ENCODE measurements at places on chromosomes 5 and 9.

GRCh38 chr9:105291938-105292337 lies 47.5 kb downstream of the SLC44A1 start:
- peaks cover 9% of the 10 kb centered on the region for H3K4me1 ChIP-seq
- H3K36me3 ChIP-seq, result peaks cover 2% of the 10 kb centered on the region
- H3K27me3 ChIP-seq, result peaks cover 7% of the 10 kb centered on the region
- no peak overlapping the region for H3K27ac ChIP-seq

- no peak overlapping the region for H3K27ac ChIP-seq
- no peaks in the 10 kb centered on the region for H3K4me1 ChIP-seq
Measured at GRCh38 chr9:581673-582497, 259.6 kb upstream of the DMRT1 start.

GRCh38 chr5:113242481-113243348 lies 192.1 kb downstream of the TSSK1B start:
- H3K4me3 ChIP-seq, result no peak overlapping the region
- H3K27me3 ChIP-seq, result peaks cover 3% of the 10 kb centered on the region
- no peaks in the 10 kb centered on the region for H3K36me3 ChIP-seq
- DNase-seq, result no peak

- no peaks in the 10 kb centered on the region for H3K4me1 ChIP-seq
- no peaks in the 10 kb centered on the region for H3K27me3 ChIP-seq
- no peak for DNase-seq
- no peaks in the 10 kb centered on the region for H3K36me3 ChIP-seq
Measured at GRCh38 chr5:180053061-180053602, 18.4 kb downstream of the RNF130 start.

- no peaks in the 10 kb centered on the region for H3K27me3 ChIP-seq
- no peak for DNase-seq
- H3K36me3 ChIP-seq, result peaks cover 21% of the 10 kb centered on the region
- peak overlapping the region; percentile 82 for H3K4me3 ChIP-seq
Measured at GRCh38 chr5:32584646-32585045, 711 bp upstream of the SUB1 start.

DNA sequence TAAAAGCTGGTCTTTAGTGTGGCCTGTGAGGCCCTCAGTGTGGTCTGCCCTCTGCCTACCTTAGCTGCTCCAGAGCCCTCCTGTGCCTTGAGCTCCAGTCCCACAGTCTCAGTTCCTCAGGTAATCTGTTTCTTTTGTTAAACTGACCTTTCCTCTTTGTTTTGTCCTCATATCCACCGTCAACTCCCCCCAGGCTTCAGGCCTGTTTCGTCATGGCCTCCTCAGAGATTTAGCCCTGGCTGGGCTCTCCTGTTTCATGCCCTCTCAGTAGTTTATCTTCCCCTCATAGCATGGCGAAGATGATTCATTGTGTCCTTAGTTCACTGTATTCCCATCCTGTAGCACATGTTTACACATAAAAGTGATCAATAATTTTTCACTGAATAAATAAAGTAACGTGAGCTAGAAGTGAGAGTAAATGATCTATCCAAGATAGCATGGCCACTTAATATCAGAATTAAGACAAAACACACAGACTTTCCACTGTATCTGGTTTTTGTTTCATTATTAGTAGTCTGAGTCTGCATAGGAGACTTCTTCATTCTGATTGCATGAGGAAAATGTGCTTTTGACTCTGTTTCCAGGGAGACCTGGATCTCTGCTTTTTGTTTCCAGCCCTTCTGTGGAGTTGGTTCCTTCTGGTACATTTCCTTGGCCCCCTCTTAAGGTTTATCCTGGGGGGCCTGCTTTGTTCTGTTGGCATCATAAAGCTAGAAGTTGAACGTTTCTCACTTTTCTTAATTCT lies 70.5 kb downstream of the SNX24 start:
- H3K4me3 ChIP-seq, result no peak overlapping the region
- H3K27me3 ChIP-seq, result no peaks in the 10 kb centered on the region
- no peaks in the 10 kb centered on the region for H3K4me1 ChIP-seq

- H3K27ac ChIP-seq, result no peak overlapping the region
- H3K27me3 ChIP-seq, result no peaks in the 10 kb centered on the region
Measured at GRCh38 chr5:12358371-12359090, 454.3 kb upstream of the CTNND2 start.

DNA sequence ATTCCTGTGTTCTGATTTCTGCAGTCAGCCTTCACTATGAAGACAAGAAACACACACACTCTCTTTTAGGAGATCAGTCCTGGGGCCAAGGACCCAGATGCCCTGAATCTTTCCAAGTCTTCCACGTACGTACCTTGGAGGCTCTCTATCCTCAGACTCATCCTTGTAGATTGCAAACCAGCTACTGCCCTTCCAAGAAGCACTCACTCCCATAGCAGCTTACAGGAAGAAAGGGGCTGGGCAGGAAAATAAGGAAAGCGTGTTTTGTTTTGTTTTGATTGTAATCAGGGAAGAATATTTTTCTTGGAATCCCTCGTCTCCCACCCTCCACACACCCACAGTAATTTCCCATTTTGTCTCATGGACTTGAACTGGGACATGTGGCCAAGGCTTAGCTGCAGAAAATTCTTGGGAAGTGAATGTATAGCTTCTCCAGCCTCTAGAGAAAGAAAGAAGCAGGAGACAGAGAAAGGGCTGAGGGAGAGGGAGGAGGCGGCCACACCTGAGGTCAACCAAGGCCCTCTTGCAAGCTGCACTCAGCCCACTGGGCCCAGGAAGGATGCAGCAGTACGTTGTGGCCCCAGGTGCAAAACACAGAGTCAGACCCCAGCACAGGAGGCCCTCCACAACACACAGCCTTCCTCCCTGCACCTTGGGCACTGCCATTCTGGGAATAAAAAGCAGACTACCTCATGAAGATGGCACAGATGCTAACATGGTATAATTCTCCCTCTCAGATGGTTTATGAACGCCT lies 29.9 kb downstream of the IRX2 start:
- DNase-seq, result no peak
- H3K4me1 ChIP-seq, result no peaks in the 10 kb centered on the region
- H3K27me3 ChIP-seq, result no peaks in the 10 kb centered on the region
- H3K4me3 ChIP-seq, result no peak overlapping the region
- H3K27ac ChIP-seq, result no peak overlapping the region

- H3K36me3 ChIP-seq, result peaks cover 2% of the 10 kb centered on the region
- no peaks in the 10 kb centered on the region for H3K4me1 ChIP-seq
- no peaks in the 10 kb centered on the region for H3K27me3 ChIP-seq
- H3K27ac ChIP-seq, result no peak overlapping the region
- no peak overlapping the region for H3K4me3 ChIP-seq
Measured at GRCh38 chr5:26227245-26227644, 811.1 kb downstream of the CDH9 start.

DNA sequence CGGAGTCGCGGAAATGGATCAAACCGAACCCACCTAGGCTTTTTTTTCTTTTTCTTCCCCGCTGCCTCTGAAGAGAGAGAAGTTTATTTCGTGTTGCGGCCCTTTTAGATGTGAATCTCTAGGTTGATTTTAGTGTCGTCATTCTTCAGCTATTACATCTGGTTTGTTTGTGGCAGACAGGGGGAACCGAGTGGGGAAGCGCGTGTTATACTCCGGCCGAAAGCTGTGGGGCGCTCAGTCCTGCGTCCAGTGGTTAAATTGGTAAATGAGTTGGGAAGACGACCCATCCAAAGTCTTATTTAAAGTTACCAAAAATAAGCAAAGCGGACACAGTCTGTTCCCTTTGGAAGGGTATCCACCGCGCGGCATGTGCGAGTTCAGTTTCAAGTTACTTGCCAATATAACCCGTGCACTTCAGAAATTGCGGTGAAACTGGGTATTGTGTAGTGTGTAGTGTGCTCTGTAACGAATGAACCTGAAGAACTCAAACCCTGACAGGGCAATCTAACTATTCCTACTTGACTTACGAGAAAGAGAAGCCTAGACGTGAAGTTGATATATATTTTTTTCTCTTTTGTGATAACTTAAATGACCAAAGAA lies 1.3 kb downstream of the MAN2A1 start:
- peaks cover 59% of the 10 kb centered on the region for H3K4me1 ChIP-seq
- peak overlapping the region; percentile 90 for H3K27ac ChIP-seq
- peak; percentile 66 for DNase-seq
- peak overlapping the region; percentile 87 for H3K4me3 ChIP-seq

GRCh38 chr5:179595916-179596315 lies 27.6 kb downstream of the HNRNPH1 start:
- DNase-seq, result no peak
- no peaks in the 10 kb centered on the region for H3K27me3 ChIP-seq
- H3K4me3 ChIP-seq, result no peak overlapping the region
- no peak overlapping the region for H3K27ac ChIP-seq
- peaks cover 54% of the 10 kb centered on the region for H3K36me3 ChIP-seq

DNA sequence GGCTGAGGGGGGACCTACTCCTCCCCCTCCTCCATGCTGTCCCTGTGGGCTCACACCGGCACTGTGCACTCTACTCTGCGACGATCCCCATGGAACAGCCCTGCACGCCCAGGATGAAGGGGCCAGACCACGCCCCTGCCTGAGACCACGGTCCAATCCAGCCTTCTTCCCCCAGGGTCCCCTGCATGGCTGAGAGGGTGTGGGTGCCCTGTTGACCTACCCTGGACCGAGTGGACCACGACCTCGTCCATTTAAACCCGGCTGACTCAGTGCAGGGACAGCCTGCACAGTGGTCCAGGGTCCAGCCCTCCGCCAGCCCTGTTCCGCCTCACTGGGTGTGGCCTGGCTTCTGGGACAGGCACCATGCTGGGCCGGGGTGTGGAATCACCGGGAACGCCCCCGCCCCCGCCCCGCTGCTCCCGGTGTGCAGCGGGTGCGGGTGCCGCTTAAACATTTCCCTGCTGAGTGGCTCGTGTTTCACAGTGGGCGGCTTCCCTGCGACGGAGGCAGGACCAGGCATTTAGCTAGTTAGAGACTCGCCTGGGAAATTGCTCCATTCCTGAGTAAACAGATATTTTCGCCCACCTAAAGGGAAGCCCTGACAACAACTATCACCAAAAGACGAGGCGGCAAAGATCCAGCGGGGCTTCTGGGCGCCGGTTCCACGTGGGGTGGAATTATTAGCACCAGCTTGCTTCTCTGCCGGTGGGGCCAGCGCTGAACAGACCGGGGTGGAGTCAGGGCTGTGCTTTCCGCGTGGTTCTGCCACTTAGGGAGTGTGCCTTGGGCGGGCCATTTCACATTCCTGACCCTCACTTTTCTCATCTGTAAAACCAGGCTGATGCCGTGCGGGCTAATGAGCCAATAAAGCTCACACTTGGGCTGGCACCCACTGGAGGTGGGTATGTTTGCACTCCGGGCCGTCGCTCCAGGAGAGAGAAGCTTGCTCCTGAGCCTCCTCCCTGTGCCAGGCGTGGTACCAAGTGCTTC lies 22.6 kb downstream of the DBH start:
- DNase-seq, result no peak
- peaks cover 13% of the 10 kb centered on the region for H3K4me1 ChIP-seq
- H3K4me3 ChIP-seq, result no peak overlapping the region

DNA sequence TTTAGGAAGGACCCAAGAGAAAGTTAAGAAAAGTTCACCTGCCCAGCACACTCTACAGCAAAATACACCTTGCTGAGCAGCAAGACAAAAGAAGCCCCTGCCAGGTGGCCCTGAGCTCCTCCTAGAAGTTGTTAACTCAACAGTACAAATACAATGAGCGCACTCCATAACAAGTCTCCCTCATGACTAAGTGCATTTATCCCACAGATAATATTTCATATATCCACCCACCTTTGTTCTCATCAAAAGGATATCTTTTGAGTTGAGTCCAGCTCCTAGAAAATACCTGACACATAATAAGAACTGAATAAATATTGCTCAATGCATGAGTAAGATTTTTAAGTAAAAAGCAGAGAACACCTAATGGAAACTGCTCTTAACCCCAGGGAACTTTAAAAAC lies 73.3 kb downstream of the ABCA1 start:
- no peak overlapping the region for H3K27ac ChIP-seq
- H3K27me3 ChIP-seq, result peaks cover 3% of the 10 kb centered on the region
- no peaks in the 10 kb centered on the region for H3K4me1 ChIP-seq
- H3K4me3 ChIP-seq, result no peak overlapping the region

DNA sequence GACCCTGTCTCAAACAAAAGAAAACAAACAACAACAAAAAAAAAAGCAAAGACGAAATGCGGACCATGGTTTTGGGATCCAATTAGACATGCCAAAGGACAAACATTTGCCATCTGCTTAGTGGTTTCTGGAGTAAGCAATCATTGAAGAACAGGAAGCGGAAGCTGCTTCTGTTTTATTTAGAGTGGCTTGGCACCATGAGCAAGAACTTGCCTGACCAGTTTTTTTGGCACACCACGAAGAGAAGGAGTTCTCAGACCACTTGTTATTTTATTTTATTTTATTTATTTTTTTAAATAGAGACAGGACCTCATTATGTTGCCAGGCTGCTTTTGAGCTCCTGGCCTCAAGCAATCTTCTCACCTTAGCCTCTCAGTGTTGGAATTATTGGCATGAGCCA lies 17.0 kb downstream of the BTF3 start:
- DNase-seq, result no peak
- H3K4me3 ChIP-seq, result no peak overlapping the region
- no peaks in the 10 kb centered on the region for H3K36me3 ChIP-seq
- no peak overlapping the region for H3K27ac ChIP-seq
- peaks cover 6% of the 10 kb centered on the region for H3K4me1 ChIP-seq

DNA sequence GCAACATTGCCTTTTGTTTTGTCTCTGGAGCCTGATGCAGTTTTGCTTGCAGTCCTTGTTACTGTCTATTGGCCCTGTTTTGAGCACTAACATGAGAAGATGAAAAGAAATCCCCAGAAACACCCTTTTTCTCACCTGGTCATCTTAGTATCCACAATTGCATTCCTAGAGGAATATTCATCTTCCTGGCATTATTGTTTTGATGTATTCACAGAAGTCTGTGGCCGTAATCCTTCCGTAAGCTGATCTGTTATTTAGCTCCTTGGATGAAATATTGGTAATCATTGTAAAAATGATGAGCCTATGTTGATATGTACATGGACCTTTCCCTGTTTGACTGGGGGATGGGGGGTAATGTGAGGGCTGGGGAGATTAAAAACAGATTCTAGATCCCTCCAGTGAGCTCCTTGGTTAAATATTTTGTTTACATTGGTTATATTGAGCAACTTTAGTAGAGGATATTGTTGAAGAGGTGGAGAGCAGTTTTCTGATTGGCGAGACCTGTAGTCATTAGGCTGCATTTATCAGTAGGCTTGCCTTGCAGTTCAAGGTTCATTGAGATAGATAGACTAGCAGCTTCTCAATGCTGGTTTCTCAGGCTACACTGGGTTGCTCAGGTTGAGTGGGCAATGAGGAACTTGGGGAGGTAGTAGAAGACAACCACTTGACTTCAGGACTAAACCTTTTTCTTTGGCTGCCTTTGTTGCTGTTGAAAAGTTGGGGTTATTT lies 117.5 kb downstream of the MACIR start:
- no peak for DNase-seq
- no peak overlapping the region for H3K4me3 ChIP-seq
- H3K4me1 ChIP-seq, result no peaks in the 10 kb centered on the region
- H3K27me3 ChIP-seq, result peaks cover 5% of the 10 kb centered on the region

DNA sequence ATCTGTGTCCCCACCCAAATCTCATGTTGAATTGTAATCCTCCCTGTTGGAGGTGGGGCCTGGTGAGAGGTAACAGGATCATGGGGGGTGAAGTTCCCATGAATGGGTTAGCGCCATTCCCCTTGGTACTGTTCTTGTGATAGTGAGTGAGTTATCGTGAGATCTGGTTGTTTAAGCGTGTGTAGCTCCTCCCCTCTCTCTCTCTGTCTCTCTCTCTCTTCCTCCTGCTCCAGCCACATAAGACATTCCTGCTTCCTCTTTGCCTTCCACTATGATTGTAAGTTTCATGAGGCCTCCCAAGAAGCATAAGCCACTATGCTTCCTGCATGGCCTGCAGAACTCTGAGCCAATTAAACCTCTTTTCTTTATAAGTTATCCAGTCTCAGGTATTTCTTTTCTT lies 28.8 kb downstream of the C5orf15 start:
- H3K27ac ChIP-seq, result no peak overlapping the region
- H3K4me3 ChIP-seq, result no peak overlapping the region
- H3K36me3 ChIP-seq, result no peaks in the 10 kb centered on the region
- no peaks in the 10 kb centered on the region for H3K27me3 ChIP-seq

Data from activated CD8-positive, alpha-beta T cell treated with anti-CD3 and anti-CD28 coated beads, Interleukin-2, amount 10 ng/mL, durations not matched to agents 7 days and 5 days (primary cell).